ENCODE measurements at places on chromosomes 2 and 18.

GRCh38 chr2:155178921-155179320 is 480.4 kb downstream of the KCNJ3 start:
- DNase-seq = no peak

GRCh38 chr2:120503793-120504571 is 158.0 kb downstream of the INHBB start:
- no peak for DNase-seq

DNA sequence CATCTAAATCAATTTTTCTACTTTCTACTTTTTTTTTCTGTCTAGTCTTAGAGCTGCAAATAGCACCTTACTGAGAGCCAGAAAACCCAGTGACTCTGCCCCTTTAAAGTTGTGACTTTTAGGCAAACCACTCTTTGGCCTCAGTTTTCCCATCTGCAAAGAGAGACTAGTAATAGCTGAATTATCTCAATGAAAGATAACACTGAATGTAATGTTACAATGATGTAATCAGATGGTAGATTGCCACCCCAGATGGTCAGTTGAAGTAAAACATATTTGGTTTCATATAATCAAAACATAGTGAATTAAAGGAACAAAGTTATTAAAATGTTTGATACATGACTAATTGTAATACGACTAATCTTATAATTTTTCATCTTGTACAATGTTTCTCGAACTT is 5.0 kb upstream of the APCDD1 start:
- DNase-seq = no peak

GRCh38 chr2:173076581-173077345 is 1.1 kb downstream of the MAP3K20 start:
- peak; percentile 58 for DNase-seq

DNA sequence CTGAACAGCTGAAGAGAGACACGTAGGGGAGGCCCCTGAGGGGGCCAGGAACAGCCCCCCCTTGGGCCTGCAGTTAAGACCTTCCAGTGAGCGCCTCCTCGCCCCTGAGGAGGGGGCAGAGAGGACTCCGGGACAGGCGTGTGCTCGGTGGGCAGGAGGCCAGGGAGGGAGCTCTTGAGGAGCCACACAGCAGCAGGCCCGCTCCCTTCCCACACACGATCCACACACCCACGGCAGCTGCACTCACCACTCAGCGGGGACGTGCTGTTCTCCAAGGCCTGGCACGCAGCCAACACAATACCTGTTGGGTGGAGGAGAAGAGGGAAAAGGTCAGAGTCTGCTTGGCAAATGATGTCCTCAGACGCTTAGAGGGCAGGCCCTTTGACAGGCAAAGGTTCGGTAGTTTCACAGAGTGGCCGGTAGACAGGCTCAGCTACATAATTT is 39.0 kb downstream of the TGFA start:
- peak; percentile 39 for DNase-seq

DNA sequence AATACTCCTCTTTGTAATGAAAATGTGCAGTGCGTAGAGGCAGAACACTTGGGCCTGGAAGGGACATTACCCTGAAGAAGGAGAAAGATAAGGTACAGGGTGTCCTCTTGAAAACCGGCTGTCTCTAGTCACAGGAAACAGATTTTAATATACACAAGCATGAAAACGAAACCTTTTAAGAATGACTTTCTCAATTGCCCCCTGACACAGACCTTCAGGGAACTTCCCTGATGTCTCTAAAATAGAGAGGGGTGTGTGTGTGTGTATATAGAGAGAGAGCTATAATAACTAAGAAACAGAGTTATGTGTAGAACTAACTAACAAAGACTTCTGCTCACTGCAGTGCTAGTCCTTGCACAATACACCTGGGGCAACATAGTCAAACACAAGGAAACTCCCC is 780.0 kb downstream of the CNTNAP5 start:
- no peak for DNase-seq

DNA sequence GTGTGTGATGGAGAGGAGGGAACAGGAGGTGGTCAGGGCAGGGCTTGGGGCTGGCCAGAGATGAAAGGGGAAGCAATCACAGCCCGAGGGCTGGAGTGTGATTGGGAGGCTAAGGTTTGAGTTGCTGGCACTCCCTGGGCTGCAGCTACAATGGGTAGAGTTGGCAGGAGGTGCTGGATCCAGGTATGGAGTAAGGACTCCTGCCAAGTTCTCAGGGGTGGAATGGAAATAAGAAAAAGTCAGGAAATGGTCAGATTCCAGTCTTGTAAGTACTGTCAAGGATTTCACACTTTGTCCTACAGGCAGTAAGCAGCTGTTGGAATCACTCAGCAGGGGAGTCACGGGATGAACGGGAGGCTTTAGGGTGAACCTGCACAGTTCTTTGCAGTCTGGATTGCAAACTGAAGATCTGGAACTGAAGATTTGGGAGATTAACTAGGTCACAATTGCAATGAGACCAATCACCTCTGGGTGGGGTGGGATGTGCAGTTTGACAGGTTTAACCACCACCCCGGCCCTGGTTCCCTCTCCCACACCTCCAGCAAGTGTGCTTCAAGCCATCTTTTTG is 10.9 kb upstream of the INPP5D start:
- no peak for DNase-seq

- DNase-seq = no peak
Measured at GRCh38 chr2:118380915-118381653, 292.8 kb downstream of the INSIG2 start.

DNA sequence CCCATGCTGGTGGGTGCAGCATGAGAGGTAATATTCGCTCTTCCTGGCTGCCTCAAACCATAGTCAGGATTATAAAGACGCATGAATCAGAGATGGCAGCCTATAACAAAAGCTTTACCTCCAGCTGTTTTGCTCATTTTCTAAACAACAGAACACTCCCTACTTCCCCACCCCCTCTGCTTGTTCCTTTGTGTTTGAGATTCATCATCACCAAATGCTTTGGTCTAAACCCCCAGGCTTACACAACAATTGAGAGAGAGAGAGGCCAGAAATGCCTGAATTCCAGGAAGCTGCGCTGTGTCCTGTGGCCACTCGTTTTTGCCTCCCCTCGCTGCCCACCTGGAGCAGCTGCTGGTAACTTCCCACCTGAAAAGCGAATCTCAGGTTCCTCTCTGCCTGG is 78.8 kb upstream of the CAPN13 start:
- DNase-seq = peak; percentile 57

GRCh38 chr2:231970461-231970860 is 8.9 kb downstream of the DIS3L2 start:
- no peak for DNase-seq

GRCh38 chr18:79737426-79737825 is 57.8 kb downstream of the CTDP1 start:
- no peak for DNase-seq

DNA sequence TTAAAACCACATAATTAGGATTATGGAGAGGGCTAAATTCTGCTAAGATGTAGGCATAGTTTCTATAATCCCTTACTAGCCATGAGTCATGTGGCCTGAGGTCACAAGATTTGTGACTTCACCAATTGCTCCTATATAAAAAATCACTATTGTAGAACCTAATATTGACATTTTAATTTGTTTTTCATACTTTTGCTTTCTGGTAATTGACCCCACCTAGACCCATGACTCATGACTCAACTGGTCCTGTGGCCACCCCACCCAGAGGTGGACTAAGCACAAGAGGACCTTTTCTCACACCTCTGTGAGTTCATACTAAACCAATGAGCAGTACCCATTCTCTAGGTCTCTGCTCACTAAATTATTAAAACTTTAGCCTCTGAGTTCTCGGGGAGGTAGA is 1567.5 kb upstream of the LRRTM1 start:
- no peak for DNase-seq

DNA sequence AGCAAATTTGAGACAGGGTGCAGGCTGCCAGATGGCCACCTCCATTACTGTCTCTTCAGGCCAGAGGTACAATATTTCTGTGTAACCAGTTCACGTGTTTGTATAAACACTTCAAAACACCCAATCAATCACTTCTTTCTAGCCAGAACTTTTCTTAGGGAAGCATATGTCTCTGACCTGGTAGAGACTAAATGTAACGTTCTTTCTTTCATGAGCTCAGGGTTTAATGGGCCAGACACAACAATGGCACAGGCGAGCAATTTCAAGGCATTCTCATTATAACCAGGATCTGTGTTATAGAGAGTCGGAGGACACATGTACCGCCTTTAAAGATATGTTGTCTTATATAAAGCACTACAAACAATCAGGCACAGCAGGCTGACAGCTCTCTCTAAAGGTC is 1846.4 kb upstream of the PIK3C3 start:
- no peak for DNase-seq

DNA sequence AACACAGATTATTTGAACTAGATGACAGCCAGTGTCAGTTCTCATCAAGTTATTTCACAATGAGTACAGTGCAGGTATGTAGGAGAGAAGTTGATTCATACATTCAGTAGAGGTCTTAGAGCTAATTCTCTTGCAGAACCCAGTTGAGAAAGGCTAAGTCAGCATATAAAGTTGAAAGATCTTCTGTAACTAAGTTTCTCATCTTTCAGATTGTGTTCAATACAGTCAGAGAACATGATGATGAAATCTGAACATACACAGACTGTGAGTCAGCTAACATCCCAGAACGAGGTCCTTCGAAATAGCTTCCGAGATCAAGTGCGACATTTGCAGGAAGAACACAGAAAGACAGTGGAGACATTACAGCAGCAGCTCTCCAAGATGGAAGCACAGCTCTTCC is 41.9 kb upstream of the LIMS1 start:
- DNase-seq = no peak

Measured in iPS-NIHi11 (cell line).